Stimulated activated CD4-positive, alpha-beta T cell treated with anti-CD3 and anti-CD28 coated beads, Interleukin-1b, Interleukin-23, amount 100 ng/mL, for 1 hour (primary cell): ENCODE measurements at places on chromosomes 7 and 10.

DNA sequence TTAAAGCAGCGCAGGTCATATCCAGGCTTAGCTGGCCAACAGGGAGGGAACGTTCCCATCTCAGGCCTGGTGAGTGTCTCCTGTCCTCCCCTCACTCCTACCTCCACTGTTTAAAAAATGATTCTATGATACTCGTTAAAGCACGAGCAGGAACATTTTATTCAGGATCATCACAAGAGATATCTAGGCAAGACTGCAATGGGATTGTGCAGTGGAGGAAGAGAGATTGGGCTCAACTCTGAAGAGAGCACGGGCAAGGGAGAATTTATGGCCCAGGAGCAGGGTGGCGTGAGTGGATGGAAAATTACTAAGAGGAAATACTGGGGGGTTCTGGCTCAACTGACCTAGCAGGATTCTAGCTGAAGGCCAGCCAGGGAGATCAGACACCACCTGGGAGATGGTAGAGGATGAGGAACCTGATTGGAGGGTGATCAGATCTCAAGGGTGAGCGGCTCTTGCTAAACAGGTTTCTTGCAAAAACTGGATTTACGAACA lies 9.0 kb upstream of the HSPB1 start:
- DNase-seq, result no peak

DNA sequence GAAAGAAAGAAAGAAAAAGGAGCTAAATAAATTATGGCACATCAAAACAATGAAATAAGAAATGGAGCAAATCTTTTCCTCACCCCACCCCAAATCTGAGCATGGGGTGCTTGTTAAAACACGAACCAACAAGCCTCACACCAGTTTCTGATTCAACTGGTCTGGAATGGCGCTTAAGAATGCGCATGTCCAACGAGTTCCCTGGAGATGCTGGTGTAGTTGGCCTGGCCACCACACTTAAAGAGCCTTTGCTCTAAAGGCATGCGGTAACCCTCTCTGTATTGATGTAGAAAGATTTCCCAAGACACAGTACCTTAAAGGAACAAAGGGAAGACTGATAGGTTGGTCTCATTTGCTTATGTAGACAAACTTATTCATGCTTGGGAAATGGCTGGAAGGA lies 49.1 kb upstream of the STEAP1B start:
- no peak for DNase-seq

- peak; percentile 77 for DNase-seq
Observed at GRCh38 chr10:119502209-119502608, 40.3 kb downstream of the RGS10 start.

GRCh38 chr7:148982654-148983199 lies 45.6 kb downstream of the PDIA4 start:
- no peak for DNase-seq

DNA sequence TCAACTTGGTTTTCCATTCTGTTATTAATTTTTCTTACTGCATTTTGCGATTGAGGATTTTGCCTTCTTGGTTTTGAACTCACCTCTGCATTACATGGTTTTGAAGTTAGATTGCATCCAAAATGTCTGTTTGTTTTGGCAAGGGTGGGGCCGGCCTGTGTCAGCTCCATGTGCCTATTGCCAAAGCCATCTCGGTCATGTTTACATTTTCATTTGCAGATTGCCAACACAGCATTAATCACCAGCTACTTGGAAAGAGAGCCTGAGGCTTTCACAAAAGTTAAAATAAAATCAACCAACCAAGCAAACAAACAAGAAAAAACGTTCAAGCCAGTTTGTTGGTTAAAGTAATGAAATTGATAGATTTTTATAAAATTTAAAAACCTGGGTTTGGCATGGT lies 695.8 kb downstream of the TYW1 start:
- DNase-seq, result no peak
